NCI-H2029 treated with DMSO at 0.1 percent for 48 hours (cell line): ENCODE measurements at places on chromosomes 3 and 15.
A peak's percentile ranks its signal among the peaks of the same experiment; 100 is the strongest.

DNA sequence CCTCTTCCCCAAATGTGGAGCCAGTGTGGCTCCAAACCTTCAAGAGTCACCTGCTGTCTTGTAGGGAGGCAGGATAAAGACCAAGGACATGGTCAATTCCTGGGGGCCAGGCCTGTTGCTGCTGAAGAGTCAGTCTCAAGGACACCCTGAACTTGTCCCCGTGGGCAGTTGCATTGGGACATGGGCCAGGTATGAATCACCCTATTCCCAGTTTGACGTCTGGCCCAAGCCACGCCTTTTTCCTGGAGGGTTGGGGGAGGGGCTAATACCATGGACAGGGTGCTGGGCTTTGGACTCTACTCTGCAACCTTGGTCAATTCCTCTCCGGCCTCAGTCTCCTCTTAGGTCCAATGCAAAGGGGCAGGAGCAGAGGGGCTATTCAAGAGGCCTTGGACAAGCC is 10.4 kb downstream of the ATP2B2 start:
- DNase-seq = no peak

GRCh38 chr3:37014620-37015019 is 21.3 kb downstream of the MLH1 start:
- DNase-seq = no peak

GRCh38 chr3:152471814-152472671 is 203.3 kb downstream of the MBNL1 start:
- peak; percentile 40 for DNase-seq

DNA sequence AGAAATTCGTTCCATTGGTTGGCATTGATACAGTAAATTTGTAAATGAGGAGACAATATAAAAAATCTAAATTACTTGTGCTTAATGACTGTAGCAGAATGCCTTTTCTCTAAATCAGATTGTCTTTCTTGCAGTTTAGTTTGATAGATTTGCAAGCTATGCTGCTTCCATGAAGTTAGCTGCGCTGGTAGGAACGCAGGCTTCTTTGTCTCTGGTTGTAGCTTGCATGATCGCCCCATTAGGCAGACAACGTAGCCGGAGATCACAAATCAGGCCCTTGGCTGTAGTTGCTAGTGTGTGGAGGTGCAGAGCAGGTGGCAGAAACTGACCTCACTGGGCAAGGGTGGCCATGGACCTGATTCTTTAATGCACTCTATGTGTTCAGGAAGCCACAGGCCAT is 6.1 kb downstream of the ZIC1 start:
- no peak for DNase-seq

DNA sequence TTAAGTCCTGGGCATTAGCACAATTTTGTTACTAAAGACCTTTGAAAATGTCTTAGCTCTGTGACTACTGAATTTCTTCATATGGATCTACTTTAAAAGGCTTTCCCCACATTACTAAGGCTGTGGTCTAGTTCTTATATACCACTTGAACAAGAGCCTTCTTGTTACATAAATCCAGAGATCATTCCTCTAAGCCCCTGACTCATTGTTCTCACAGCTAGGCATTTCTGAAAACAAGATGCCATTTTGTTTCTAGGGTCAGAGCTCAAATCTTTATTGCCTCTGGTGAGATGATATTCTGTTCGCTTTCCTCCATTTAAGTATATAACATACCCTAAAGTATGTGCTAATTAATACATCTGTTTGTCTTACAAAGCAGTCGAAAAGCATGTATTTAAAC is 29.8 kb upstream of the LPP start:
- no peak for DNase-seq

GRCh38 chr15:63232405-63232804 is 43.0 kb downstream of the RAB8B start:
- no peak for DNase-seq

GRCh38 chr3:195129644-195130492 is 141.1 kb downstream of the XXYLT1 start:
- no peak for DNase-seq

DNA sequence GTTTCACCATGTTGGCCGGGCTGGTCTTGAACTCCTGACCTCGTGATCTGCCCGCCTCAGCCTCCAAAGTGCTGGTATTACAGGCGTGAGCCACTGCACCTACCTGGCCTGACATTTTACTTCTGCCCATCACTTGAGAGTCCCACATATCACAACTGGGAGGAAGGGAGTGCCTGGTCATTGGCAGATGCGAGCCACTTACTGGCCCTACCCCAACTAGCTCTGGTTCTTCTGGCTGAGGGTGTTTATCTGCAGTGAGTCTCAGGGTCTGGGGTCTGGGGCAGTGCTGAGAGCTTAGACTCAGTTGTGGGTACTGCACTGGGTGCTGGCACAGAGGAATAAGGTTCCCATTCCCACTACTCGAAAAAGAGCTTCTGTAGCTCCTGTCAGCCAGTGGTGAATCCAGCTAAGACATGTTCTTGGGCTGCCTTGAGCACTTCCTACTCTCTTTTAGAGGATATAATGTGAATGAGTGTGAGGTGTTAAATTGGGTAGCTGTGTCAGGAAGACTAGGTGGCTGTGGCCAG is 30.2 kb downstream of the DAG1 start:
- no peak for DNase-seq

GRCh38 chr3:87973906-87974305 is 84.9 kb downstream of the CGGBP1 start:
- DNase-seq = no peak

DNA sequence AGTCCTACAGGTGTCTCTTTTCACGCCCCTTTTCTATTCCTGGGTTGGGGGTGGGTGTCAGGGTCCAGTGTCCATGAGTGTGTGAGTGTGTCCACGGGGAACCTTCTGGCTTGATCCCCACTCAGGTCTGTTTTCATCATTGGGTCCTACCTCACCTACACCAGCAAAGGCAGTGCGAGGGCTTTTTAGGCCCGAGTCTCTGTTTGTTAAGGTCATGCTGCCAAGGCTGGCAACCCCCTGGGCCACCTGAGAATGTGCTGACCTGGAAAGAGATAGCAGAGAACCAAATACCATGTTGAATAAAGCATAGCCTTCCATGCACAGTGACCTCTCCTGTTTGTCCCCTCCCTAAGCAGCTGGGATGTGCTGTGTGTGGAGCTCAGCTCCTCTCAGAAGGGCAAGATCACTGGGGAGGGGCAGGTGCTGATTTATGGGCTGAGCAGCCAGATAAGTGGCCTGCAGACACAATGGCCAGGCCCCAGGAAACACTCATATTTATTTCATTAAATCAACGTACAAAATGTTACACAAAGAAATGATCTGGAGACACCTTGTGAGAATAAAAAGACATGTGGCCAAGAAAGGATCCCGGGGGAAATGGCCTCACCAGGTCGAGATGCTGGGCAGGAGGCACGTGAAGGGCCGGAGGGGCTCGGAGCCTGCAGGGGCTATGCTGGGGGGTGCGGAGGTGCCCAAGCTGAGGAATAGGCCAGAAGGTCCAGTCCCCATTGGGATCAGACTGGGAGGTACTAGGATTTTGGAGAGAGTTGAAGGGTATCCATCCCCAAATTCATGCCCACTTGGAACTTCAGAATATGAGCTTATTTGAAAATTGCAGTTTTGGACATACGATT is 36.1 kb downstream of the RAB6B start:
- no peak for DNase-seq

DNA sequence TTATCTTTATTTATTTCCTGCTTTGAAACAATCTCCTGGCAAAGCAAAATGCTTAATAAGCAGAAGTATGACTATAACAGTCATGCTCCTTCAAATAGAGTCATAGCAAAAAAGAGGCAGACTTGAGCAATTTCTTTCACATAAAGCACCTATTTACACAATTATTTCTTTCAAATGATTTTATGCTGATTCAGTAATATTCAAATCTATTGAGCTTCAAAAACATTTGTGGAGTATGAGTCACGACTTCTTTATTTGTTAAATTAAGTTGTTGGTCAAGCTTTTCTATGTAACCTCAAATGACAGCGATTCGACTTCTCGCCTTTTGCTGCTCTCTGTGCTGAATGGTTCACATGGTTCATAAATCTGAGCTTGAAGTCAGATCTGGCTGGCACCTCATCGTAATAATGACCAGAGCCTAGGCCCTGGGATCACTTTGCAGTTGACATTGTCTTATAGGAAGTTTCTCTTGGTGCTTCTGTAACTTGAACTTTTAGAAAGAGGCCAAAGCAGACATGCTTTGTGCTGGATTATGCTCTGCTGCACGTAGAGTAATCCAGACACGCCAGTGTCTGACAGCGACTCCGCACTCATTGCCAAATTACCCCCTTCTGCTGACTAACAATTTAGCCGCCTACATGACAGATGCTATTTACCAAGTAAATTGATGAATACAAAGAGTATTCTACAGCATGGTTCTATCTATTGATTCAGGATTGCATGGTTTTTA is 139.0 kb downstream of the MCTP2 start:
- no peak for DNase-seq

- DNase-seq = no peak
These were observed 247.7 kb downstream of the VGLL3 start for GRCh38 chr3:86743233-86743632.

- DNase-seq = no peak
These were observed 234.7 kb upstream of the PLSCR5 start for GRCh38 chr3:146839727-146840375.

DNA sequence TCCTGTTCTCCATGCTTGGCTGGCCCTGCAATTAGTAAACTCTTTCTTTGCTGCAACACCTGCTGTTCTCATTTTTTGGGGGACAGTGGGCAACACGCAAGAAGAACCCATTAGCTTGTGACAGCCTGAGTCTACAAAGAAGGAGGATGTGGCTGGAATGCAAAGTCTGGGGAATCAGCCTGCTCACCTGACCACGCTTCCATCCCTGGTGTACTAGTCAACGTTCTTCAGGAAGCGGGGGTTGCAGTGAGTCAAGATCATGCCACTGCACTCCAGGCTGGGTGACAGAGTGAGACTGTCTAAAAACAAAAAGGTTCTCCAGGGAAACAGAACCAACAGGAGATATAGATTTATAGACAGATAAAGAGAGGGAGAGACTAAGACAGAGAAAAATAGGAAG is 27.7 kb upstream of the KBTBD12 start:
- DNase-seq = no peak

DNA sequence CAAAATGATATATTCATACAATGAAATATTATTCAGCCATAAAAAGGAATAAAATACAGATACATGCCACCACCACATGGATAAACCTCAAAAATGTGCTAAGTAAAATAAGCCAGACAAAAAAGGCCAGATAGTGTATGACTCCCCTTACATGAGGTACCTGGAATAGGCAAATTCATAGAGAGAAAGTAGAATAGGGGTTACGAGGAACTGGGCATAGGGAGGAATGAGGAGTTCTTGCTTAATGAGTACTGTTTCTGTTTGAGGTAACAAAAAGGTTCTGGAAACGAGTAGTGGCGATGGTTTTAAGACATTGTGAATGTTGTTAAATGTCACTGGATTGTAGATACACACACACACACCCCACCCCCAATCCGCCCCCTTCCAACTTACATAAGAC is 8.2 kb downstream of the RAF1 start:
- no peak for DNase-seq

DNA sequence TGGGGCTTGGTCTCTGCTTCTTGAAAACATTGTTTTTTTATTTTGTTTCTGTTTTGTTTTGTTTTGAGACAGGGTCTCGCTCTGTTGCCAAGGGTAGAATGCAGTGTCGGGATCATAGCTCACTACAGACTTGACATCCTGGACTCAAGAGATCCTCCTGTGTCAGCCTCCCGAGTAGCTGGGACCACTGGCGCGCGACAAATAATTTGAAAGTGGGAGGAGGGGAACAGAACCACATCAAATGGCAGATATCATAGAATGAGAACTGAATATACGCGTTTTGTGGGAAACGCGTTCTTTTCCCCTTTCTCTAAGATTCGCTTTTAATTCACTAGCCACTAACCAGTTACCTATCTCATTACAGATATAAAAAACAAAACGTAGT is 641 bp upstream of the VPS13C start:
- no peak for DNase-seq

DNA sequence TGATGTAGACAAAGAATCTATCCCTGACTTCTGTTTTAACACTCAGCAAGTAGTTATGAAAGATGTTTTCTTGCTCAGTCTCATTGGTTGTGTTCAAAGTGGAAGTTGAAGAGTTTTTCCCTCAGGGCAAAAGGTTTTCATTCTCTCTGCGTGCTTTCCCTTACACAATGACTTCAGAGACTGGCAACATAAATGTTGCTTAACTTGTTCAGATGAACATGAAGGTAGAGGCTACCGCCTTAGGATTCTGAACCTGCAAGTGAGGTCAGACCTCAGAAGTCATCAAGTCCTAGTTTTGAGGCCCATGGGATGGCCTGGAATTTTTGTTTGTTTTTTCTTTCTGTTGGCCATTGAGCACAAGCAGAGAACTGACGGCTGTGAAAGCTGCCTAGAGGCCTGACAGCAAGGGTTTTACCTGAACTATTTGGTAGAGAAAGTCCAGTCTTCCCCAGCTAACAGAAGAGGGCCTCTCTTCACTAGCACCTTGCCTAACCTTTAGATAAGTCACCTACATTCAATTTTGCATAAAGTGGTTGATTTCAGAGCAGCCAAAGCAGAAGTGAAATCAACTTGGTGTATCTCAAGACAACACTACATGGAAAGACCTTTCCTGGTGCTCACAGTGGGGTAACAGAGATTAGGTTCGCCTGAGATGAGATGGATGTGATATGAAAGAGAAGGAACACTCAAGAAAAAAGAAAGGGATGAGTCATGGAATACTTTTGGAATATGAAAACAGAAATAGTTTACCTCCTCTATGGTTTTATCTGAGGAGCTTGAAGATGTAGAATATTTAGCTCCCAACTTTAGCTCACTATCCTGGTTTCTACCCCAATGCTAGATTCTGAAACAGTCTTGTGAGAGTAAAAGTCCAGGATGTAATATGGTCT is 53.6 kb upstream of the AP4E1 start:
- DNase-seq = no peak

GRCh38 chr3:156429125-156429524 is 125.8 kb downstream of the SSR3 start:
- DNase-seq = no peak

- DNase-seq = no peak
These were observed 25.1 kb downstream of the NSMCE3 start for GRCh38 chr15:29244544-29244943.

GRCh38 chr3:107833043-107833442 is 257.8 kb downstream of the CD47 start:
- no peak for DNase-seq

DNA sequence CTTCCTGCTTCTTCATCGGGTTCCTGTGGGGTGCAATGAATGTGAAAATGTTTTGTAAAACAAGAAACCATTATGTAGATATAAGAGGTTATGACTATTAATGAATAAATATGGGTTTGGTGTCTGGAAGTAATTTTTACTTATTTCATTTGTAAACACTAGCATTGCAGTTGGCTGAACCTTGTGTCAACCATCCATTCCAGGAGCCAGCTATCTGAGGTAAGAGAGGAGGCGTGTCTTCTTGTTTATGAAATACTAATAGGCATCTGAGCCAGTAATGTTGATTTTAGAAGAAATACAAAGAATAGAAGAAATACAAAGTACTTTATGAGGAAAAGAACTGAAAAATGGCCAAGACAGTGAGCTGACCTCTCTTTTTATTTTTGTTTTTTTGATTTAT is 187.5 kb downstream of the LPP start:
- DNase-seq = no peak

- no peak for DNase-seq
These were observed at the start of gene TM4SF18 for GRCh38 chr3:149333176-149333859. Gene TM4SF18, minus strand, starts transcription at chr3:149333636. Its CDS starts 254 bp downstream, at chr3:149333382.

- peak; percentile 44 for DNase-seq
These were observed 6.4 kb upstream of the IGF2BP2 start for GRCh38 chr3:185831195-185831594.
